EL (cell line): ENCODE measurements at places on chromosomes 2 and 18.

GRCh38 chr2:30704309-30705020 is 102.8 kb downstream of the CAPN13 start:
- no peak for DNase-seq

DNA sequence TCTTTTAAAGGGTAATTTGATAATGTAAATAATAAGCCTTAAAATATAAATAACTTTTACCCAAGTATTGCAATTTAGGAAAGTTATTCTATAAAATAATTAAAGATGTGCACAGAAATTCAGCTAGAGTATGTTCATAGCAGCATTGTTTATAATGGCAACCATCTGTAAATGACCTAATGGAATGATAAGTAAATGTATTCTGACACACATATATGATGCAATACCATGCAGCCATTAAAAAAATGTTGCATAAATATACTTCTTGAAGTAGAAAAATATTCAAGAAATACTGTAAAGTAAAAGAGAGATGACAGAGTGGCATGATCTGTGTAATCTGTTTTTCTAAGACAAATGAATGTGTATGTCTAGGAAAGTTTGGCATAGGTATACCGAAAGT is 545.7 kb downstream of the ZEB2 start:
- peak; percentile 30 for DNase-seq

- DNase-seq: no peak
These were observed 266.5 kb downstream of the NEDD4L start for GRCh38 chr18:58310517-58310916.

DNA sequence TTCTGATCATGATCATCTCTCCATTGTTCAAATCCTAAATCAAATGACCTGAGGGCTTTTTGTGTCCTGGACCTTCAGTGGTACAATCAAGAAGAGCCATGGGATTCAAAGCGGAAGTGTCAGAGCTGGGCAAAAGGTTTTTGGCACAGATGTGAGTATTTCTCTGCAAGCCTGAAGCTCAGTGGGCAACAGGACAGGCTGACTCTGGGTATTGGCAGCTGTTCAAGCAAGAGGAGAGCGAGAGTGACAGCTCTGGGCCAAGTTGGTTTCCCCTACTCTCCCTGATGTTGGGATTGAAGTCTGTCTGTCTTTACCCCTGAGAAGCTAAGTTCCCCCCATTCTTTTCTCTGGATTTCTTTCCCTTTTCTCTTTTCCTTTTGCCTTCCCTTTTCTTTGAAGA is 33.3 kb downstream of the DSEL start:
- DNase-seq: no peak

GRCh38 chr2:127490283-127490682 is 36.0 kb downstream of the IWS1 start:
- no peak for DNase-seq

GRCh38 chr2:241846406-241846805 is 12.3 kb downstream of the PDCD1 start:
- DNase-seq: no peak

DNA sequence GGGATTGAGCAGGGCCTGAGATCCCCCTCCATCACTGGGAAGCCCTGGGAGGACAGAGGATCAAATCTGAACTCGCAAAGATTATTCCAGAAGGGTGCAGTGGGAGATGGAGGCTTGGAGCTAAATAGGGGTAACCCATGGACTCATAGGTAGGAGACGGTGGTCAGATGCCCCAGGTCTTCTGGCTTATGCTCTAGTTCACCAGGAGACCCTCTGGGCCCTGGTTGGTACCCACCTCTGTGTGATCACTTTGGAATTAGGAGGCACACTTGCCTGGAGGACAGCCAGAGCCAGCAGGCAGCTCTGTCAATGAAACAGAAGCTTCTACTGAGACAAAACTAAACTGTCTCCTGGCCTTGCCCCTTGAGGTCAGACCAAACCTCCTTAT is 110.6 kb downstream of the TGFA start:
- DNase-seq: no peak

GRCh38 chr2:202042444-202042843 is 8.8 kb downstream of the FZD7 start:
- DNase-seq: no peak

DNA sequence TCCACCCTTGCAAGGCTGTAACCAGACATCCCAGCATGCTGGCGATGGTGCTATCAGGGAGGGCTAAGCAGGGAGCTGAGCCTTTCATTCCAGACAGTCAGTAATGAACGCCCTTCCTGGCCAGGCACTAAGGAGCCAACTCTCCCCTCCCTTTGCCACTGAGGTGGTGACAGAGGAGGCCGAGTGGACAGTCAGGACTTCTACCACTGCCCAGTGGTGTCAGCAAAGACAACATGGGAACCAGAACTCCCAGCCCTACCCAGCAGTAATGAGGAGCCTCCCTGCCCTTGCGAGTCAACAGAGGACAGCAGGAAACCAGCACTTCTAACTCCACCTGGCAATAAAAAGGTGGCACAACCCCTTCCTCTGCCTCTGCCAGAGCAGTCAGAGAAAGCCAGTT is 68.6 kb downstream of the ZAP70 start:
- no peak for DNase-seq

- no peak for DNase-seq
These were observed 24.6 kb upstream of the TXNDC2 start for GRCh38 chr18:9861157-9861556.

DNA sequence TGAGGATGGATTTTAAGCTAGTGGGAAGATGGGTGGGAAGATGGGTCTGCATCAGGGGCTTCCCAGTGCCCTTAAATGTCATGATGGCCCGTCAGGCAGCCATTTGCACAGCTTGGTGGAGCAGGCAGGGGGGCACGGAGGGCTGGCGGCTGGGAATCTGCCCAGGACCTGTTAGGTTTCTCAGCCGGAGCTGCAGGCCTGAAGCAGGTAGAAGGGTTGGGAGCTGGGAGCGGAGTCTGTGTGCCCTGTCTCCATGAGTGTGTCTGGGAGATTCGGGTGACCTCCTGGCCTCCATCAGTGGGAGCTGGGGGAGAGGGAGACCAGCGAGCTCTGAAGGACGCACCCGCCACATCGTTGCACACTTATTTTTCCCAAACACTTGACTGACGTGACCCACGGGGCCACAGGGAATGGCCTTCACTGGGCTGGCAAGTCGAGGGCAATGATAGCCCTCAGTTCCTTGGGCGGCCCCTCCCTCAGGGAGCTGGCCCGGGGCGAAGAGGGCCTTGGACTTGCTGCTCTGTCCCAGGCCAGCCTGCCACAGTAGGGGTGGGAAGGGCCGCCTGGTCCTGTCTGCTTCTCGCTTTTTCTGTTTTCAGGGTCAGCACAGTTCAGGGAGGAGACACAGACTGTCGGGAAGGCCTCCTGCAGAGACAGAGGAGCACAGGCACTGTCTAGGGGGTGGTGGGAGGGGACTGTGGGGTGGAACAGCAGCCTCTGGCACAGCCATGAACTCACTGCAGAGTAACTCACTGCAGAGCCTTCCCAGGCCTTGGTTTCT is 236.8 kb downstream of the ZBTB7C start:
- DNase-seq: no peak

- DNase-seq: peak; percentile 29
These were observed 54.7 kb upstream of the RIOK3 start for GRCh38 chr18:23398401-23398800.

DNA sequence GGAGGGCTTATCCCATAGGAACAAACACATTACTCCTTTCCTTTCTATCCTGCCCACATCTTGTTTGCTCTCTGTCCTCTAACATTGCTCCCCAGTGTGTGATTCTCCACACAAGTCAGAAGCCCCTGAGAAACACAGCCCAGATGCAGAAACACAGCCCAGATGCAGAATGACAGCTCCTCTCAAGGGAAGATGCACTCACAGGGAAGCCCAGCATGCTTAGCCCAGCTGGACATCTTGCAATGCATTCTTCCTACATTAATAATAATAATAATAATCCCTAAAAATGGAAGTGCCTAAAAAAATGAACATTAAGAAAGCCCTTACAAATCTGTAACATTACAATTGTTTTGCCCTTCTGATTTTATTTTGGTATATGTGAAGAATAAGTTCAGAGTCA is 172.1 kb downstream of the CBLN2 start:
- DNase-seq: no peak
